Osteoblast (primary cell): ENCODE measurements at places on chromosomes 6 and 20.

DNA sequence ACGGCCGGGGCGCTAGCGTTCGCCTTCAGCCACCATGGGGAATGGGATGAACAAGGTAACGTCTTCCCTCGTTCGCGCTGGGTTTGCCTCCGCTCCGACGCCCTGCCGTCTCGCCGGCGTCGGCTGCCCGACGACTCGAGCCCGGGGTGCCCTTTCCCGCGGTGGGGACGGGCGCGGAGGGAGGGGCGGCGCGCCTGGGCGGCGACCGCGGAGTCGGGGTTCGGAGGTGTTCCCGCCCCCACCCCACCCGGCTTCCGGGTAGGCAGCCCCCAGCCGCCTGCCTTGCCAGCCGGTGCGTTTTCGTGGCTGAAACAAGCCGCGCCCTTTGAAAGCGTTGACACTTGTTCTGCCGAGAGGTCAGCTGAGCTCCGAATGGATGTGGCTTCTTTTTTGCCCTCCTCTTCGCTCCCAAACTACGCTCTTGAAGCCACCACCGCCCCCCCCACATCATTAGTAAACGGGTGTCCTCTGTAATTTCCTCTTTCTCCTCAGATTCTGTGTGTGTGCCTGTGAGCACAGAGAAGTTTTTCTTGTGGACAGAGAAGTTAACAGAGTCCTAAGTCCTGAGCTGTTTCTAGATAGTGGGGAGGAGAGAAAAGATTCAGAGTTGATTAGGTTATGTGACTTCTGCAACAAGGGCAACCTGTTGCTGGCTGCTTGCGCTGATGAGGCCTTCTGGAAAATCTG, 362 bp downstream of the DUSP22 start:
- H3K27me3 ChIP-seq = peaks cover 8% of the 10 kb centered on the region
- H3K4me1 ChIP-seq = peaks cover 9% of the 10 kb centered on the region
- no peak overlapping the region for H3K27ac ChIP-seq
- peak overlapping the region; percentile 73 for H3K4me3 ChIP-seq
- no peaks in the 10 kb centered on the region for H3K36me3 ChIP-seq
- peak; percentile 94 for DNase-seq

DNA sequence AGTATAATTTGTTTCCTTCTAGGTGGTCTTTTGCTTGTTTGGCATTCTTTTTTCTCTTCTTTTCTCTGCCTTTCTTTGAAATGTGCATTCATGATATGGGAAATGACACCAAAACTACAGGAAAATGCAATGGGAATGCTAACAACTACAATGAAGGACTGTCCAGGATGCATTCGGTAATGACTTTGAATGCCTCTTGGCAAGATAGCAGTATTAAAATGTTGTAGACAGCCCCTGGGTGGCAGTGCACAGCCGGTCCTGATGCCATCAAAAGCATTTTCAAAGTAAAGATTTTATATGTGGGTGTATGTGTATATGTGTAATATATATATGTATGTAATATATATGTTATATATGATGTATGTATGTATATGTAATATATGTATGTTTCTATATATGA, 218.8 kb upstream of the MMS22L start:
- no peaks in the 10 kb centered on the region for H3K27me3 ChIP-seq
- H3K4me3 ChIP-seq = no peak overlapping the region
- DNase-seq = no peak

DNA sequence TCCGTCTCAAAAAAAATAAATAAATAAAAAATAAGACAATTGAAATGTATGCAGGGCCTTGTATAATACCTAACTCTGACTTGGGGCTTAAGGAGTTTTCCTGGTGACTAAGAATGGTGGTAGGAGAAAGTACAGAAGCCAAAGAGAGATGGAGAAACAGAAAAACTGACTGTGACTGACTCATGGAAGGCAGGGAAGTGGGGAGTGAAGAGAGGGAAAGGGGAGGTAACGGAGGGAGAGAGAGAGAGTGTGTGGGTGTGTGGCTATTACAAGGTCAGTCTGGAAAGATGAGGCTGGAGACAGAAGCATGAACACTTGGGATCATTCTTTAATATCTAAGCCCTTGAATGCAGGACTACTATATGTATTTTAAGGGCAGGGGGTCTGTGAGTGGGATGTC, 38.5 kb downstream of the SNRNP48 start:
- DNase-seq = peak; percentile 84
- no peaks in the 10 kb centered on the region for H3K27me3 ChIP-seq
- no peak overlapping the region for H3K27ac ChIP-seq
- H3K4me3 ChIP-seq = no peak overlapping the region

DNA sequence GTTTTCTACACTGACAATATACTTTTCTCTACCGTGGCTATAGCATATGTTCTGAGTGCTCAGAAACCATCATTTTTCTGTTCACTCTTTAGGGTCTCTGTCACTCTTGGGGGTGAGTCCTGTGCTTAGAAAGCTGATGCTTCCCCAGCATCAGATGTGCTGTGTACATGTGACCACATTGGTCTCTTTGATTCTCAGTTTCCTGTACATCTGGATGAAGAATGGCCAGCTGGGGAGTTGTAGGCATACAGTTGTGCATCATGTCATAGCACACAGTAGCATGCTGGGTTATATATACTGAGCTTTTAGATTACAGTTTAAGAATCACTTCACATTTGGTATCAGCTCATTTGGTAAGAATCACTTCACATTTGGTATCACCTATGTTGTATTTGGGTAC, 238.6 kb upstream of the PREP start:
- H3K27ac ChIP-seq = no peak overlapping the region
- no peaks in the 10 kb centered on the region for H3K36me3 ChIP-seq

- no peak for DNase-seq
- H3K4me1 ChIP-seq = no peaks in the 10 kb centered on the region
- H3K27ac ChIP-seq = no peak overlapping the region
- no peaks in the 10 kb centered on the region for H3K36me3 ChIP-seq
- H3K4me3 ChIP-seq = no peak overlapping the region
- H3K27me3 ChIP-seq = peaks cover 2% of the 10 kb centered on the region
These were observed 53.1 kb upstream of the EEF1E1 start for GRCh38 chr6:8155259-8156012.

DNA sequence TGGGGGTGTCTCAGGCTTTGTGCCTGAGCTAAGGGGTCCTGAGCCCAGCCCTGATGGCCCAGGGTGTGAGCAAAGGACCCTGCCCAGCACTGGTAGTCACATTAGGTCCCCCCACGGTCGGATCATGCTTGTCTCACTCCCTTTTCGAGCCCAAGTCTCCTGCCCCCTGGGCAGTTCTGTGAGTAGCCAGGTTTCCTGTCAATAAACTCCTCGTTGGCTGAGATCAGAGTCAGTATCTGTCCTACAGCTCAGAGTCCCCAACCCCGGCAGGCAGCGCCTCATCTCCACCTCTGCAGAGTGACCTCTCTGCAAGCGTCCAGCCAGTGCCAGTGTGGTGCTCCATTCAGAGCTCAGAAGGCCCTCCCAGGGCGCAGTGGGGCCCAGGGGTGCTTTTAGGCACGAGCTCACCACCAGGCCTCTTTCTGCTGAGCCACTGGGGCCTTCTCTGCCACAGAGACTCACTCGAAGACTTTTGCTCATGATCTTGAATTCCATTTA, 93.7 kb upstream of the PMEPA1 start:
- DNase-seq = peak; percentile 43
- no peaks in the 10 kb centered on the region for H3K36me3 ChIP-seq
- no peak overlapping the region for H3K27ac ChIP-seq
- no peaks in the 10 kb centered on the region for H3K4me1 ChIP-seq

DNA sequence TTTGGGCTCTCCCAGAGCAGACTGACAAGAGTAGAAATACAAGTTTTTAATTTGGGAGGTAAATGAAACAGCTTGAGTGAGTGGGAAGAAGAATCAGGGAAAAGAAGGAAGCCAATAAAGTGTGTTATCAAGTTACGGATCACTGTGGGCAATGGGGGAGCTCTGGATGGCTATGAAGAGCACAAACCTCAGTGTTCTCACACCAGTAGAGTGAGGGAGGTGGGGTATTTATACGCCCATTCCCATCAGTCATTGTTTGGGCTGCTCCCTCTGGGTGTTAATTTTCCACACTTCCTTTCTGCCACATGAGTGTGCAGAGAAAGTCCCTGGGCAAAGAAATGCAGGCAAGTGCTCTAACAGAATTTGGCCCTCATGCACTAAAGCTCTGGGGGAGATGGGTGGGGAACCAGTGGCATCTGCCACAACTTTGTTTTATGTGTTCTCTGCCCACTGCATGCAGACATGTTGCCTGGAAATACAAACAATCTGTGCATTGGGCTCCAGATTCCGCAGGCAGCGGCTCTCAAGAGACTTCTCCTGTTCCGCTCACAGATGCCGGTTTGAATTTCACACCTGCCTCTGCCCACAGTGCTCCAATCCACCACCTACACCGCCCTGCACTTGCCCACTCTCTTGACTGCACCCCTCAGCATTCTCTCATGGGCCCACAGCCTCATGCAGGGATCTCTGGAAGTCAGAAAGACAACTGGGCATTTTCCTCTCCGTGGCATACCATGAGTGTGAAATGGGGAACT, 211.1 kb upstream of the RNF24 start:
- peak overlapping the region; percentile 87 for H3K27ac ChIP-seq
- DNase-seq = no peak
- H3K36me3 ChIP-seq = no peaks in the 10 kb centered on the region
- H3K4me3 ChIP-seq = peak overlapping the region; percentile 34

DNA sequence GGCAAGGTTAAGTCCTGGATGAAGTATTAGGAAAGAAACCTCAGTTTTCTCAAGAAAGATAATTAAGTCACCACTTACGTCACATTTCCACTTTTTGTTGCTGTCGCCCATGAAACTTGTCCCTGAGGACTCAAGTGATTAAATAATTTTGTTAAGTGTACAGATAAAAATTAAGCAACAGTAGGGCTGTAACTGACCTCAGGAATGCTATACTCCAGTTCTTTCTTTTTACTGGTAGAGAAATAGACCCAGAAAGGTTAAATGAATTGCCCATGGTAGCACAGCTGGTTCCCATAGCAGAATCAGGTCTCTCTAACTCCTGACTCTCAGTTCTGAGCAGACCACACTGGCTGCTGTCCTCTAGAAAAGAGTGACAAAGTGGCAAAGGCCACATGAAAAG, 54.5 kb downstream of the CLIC5 start:
- peaks cover 8% of the 10 kb centered on the region for H3K27me3 ChIP-seq
- H3K4me1 ChIP-seq = peaks cover 7% of the 10 kb centered on the region
- no peaks in the 10 kb centered on the region for H3K36me3 ChIP-seq

DNA sequence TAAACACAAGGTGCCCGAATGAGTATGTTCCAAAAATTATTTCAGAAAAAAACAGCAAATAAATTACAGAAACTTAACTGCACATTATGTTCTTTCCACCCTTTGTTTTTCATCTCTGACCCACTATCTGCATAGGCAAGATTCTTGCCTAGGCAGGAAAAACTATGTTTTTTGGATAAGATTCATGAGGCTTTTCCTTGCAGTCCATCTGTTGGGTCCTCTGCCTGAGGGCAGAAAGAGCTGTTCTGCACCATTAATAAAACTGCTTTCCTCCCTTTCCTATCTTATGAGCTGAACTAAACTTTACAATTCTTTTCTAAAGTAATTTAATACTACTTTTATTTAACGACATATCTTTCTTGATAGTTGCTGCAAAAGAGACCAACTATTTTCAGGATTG, 21.1 kb downstream of the ENPP1 start:
- DNase-seq = no peak
- peaks cover 27% of the 10 kb centered on the region for H3K4me1 ChIP-seq
- H3K4me3 ChIP-seq = no peak overlapping the region

DNA sequence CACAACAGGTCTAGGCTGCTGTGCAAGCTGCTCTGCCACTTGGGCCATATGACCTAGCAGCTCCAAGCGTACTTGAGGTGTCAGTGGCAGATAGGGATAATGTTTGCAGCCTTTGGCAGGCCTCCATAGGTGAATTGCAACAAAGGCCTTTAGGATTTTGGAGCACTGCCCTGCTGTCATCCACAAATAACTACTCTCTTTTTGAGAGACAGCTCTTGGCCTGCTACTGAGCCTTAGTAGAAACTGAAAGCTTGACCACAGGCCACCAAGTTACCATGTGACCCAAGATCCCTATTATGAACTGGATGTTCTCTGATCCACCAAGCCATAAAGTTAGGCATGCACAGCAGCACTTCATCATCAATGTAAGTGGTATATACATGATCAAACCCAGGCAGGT, 29.9 kb downstream of the FBXO30 start:
- no peak overlapping the region for H3K4me3 ChIP-seq
- DNase-seq = no peak
- H3K4me1 ChIP-seq = no peaks in the 10 kb centered on the region
- no peaks in the 10 kb centered on the region for H3K27me3 ChIP-seq
- no peak overlapping the region for H3K27ac ChIP-seq

GRCh38 chr6:103079867-103080266, 1686.4 kb downstream of the GRIK2 start:
- no peak overlapping the region for H3K4me3 ChIP-seq
- H3K27me3 ChIP-seq = no peaks in the 10 kb centered on the region
- no peaks in the 10 kb centered on the region for H3K36me3 ChIP-seq
- no peaks in the 10 kb centered on the region for H3K4me1 ChIP-seq
- H3K27ac ChIP-seq = no peak overlapping the region
- no peak for DNase-seq

- H3K4me3 ChIP-seq = no peak overlapping the region
- H3K36me3 ChIP-seq = no peaks in the 10 kb centered on the region
- H3K4me1 ChIP-seq = peaks cover 15% of the 10 kb centered on the region
- no peak overlapping the region for H3K27ac ChIP-seq
These were observed 82.5 kb upstream of the PTPN1 start for GRCh38 chr20:50427719-50428083.

DNA sequence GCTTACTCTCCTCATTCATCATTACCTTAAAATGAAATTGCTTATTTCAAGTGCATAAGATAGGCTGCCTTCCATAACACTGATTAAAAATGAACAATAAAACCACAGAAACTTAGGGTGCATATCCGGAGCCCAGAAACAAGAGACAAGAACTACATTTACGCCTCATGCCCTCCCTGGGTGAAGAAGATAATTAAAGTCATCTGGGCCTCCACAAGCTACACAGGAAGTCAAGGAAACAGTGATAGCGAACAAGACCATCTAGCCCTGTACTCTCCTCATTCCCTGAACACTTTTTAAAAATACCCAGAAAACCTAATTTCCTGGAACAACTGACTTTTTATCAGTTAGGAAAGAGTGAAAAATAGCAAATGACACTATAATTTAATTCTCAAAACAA, 6.3 kb downstream of the SOD2 start:
- no peak overlapping the region for H3K4me3 ChIP-seq
- peaks cover 7% of the 10 kb centered on the region for H3K4me1 ChIP-seq
- no peak for DNase-seq
- no peaks in the 10 kb centered on the region for H3K27me3 ChIP-seq

DNA sequence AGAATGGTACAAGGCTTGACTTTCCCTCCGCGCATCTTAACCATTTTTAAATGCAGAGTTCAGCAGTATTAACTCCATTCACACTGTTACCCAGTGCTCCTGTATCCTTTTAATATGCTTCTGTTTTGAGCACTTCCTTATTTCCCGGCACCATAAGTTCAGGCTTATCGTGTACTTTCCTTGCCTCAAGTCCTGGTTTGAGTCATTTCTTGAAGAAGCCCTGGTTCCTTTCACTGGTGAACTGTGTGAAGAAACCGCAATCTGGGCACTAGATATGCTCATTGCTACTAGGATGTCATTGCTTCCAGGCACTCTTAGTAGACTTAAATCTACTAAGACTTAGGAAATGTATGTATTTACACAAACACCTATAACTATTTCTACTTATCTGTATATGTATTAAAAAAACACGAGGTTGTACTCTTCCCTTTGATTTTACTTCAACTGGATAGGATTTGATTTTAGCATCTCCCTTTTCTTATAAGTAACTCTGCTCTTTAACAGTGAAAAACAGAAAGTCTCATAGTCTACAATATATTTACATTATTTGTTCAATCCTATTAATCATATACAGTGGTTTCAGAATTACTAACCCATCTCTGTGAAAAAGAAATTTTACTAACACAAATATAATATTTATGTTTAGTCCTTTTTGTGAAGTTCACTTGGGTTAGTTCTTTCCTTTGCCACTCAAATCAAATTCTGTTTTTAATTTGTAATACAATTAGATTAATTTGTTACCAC, 135.5 kb downstream of the CDKAL1 start:
- H3K27ac ChIP-seq = no peak overlapping the region
- DNase-seq = no peak
- no peaks in the 10 kb centered on the region for H3K36me3 ChIP-seq
- H3K4me3 ChIP-seq = no peak overlapping the region
- no peaks in the 10 kb centered on the region for H3K4me1 ChIP-seq
